ENCODE measurements at places on chromosomes 3 and 15.

DNA sequence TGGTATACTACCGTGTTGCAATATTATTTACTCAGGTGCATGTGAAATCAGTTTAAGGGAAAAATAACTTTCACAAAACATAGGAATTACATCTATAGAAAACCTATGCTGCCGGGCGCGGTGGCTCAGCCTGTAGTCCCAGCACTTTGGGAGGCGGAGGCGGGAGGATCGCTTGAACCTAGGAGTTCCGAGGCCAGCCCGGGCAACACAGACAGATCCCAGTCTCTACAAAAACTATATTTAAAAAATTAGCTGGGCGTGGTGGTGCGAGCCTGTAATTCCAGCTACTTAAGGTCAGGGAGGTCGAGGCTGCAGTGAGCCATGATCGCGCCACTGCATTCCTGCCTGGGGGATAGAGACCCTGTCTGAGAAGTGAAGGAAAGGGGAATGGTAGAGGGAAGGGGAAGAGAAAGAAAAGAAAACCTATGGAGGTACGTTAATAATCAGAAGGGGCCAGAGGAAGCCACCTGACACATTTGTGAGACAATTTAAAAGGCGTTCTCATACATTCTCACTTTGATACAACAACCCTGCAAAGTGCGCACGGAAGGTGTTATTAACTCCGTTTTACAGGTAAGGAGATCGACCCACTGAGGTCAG is 456 bp upstream of the TMEM62 start:
- peak; percentile 12 for DNase-seq

DNA sequence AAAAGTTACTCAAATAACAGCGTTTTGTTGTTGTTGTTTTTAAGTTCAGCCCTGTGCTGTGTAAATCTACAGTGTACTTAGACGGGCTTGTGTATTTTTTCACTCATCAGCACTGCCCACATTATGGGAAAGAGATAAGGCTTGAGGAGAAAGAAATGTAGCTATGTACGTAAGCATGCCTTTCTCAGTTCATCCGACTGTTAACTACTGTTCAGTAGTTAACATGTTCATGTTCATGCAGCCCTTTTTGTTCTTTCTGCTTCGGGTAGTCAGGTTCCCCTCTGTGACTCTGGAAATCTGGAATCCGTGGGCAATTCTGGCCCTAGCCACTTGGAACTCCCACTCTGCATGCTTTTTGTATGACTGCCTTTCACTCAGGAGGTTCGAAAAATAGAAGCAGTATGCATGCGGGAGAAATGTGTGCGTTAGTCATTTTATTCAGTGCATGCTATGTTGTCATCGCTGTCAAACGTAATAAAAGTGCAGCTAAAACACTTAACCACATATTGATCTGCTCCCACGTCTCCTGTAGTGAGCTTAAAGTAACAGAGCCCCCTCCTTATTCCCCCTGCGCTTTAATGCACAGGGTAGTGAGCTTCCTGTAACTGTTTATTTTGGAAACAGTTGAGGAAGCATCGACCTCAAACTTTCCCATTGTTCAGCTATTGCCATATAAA is 283.1 kb upstream of the NR2F2 start:
- no peak for DNase-seq

GRCh38 chr15:80699981-80700380 is 4.9 kb downstream of the ABHD17C start:
- no peak for DNase-seq

GRCh38 chr15:38877471-38877870 is 312.9 kb upstream of the RASGRP1 start:
- no peak for DNase-seq
